ENCODE measurements at places on chromosomes 1 and 21.

GRCh38 chr1:220344745-220345144 lies 72.5 kb upstream of the RAB3GAP2 start:
- DNase-seq, result no peak

DNA sequence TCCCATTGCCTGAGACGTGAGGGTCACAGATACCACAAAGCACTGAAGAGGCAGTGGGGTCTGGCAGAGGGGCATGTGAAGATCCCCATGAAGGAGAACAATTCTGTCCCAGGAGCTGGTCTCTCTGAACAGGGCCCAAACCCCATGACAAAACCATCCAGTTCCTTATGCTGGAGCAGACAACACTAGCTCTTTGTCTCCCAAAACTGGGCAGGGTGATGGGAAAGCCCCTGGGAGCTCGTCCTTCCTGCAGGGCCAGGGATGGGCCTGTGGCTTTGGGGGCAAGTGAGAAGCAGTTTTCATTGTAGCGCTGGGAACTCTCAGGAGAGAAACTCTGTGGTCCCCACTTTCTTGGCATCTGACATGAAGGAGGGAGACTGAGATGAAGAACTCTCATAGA lies 8.8 kb downstream of the ETV3L start:
- no peak for DNase-seq

DNA sequence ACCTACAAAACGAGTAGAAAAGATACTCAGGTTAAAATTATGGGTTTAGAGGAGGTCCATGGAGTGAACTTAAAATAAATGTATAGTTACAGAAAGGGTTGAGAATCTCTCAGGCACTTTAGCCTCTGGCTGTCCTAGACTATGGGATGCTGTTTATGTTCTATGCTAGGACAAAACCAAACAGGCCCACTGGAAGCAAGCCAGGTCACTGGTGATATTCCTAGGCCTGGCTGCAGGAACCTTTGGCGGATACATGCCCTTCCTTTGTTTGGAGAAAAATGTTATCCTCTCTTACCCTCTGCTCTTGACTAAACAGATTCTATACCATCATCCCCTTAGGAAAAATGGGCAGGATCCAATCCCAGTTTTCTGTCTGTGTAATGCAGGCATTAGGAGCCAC lies 90.7 kb upstream of the DUSP10 start:
- no peak for DNase-seq

- DNase-seq, result no peak
Measured at GRCh38 chr21:42025376-42026081, 15.4 kb upstream of the ZBTB21 start.

GRCh38 chr1:219749370-219749769 lies 136.5 kb upstream of the ZC3H11B start:
- no peak for DNase-seq

DNA sequence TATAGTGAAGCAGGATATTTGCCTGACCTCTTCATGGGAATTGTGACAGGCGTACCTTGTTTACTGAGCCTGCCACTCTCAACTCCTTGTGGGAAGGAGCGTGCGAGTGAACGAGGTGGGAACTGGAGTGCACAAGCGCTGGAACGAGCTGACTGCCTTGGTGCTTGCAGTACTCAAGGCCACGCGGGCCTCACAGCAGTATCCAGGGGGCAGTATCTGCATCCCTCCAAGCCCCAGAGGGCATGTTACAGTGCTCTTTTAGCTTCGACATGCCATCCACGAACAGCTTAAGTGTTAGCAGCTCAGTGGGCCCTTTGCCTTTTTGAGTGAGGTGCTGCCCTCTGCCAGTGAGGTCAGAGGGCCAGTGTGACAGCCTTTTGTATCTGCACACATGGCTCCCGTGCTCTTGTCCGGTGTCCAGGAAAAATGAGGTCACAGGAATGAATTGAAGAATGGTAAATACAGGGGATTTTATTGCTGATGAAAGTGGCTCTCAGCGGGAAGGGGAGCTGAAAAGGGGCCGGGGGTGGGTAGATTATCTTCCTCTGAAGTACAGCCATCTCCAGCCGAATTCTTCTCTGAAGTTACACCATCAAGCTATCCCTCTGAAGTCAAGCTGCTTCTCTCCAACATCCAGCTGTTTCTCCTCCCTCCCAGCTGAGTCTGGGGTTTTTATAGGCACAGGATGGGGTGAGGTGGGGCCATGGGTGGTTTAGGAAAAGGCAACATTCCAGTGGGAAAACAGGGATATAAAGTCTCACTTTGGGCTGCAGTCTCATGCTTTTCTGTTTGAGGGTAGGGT lies 69.3 kb downstream of the EPB41 start:
- no peak for DNase-seq

- DNase-seq, result no peak
Measured at GRCh38 chr1:100835866-100836842, 58.5 kb downstream of the EXTL2 start.

GRCh38 chr1:63976006-63976405 lies 202.2 kb downstream of the ROR1 start:
- DNase-seq, result no peak
